ENCODE measurements at places on chromosomes 16 and 17.

GRCh38 chr17:31595666-31596381 lies 204.3 kb downstream of the RAB11FIP4 start:
- DNase-seq, result no peak

- DNase-seq, result no peak
Measured at GRCh38 chr17:65438708-65439294, 122.6 kb downstream of the AXIN2 start.

- peak; percentile 45 for DNase-seq
Measured at GRCh38 chr17:39769974-39770587, 32.3 kb downstream of the GRB7 start.

DNA sequence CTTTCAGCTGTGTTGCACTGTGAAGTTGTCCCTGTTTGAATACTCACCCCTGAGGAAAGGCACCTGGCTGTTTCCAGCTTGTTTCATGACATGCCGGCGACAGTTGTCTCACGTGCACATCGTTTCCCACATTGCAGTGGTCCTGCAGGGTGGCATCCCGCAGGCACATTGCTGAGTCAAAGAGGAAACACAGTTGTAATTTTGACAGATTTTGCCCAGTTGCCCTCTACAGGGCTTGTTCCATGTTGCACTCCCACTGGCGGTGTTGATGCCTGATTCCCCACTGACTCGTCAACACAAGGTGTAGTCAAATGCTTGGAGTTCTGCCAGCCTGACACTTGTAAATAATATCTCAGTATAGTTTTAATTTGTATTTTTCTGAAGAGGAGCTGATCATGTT lies 23.8 kb downstream of the EPN2 start:
- no peak for DNase-seq

DNA sequence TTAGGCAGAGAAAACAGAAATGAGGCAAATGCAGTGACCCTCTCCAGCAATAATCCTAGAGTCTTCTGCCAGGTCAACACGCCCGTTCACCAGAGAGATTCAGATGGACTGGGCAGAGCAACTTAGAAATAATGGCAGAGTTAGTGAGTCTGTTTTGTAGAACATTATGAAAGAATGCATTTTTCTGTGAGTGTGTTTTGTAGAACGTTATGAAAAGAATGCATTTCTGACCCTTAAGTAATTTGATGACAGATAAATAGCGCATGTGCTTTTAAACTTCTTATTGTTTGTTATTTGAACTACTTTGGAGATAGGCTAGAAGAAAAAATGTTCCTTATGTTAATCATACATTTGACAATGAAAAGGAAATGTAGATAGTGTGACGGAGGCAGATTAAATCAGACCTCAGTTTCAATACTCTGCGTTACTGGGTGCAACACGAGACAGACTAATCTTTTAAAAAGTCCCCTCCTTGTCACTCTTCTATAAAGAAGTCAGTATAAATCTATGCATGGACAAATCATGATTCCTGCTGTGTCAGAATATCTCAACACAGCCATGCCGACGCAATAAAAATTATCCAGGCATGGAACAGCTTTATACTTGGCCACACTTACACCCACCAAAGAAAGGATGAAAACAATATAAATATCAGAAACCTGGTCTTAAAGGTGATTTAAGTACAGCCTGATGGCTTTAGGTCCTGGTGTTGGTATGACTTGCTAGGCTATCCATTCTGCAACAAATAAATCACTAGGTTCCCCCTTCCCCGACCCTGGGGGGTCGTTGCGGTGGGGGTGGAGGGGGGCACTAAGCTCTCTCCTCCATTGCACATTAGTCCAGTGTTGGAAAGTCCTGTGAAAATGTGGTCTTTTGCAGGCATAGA lies 47.8 kb downstream of the MARCHF10 start:
- DNase-seq, result no peak

DNA sequence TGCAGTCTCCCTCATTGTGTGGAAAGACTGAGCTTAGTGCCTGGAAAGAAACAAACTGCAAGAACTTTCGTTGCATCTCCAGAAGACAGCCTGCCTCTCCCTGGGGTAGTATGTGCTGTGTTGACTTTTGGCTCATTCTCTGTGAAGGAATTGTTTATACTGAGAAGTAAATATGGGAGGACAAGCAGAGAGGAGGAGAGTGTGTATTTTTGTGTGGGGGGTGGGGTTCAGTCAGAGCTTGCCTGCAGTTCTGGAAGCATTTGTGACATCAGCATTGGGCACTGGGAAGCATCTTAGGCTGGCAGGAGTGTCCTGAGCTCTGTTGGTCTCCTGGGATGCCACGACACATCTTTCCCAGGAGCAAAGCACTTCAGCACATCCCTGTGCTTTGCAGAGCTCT lies 147.9 kb downstream of the HS3ST3B1 start:
- DNase-seq, result no peak

DNA sequence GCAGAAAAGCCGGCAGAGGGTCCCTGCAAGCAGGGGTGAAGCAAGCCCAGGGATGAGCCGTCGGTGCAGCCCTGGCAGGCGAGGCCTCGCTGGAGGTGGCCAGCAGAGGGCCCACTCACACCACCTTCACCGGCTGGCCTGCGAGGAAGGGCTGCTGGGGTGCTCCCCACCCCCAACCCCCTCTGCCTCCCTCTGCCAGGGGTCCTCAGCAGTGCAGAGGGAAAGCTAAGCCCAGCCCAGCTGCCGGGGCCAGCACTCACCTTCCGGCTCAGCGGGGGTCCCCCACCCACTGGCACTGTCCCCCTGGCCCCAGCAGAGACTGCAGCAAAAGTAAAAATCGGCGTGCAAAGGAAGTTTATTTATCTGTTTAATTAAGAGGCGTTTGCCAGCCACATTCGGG lies 113.4 kb downstream of the ENGASE start:
- no peak for DNase-seq

DNA sequence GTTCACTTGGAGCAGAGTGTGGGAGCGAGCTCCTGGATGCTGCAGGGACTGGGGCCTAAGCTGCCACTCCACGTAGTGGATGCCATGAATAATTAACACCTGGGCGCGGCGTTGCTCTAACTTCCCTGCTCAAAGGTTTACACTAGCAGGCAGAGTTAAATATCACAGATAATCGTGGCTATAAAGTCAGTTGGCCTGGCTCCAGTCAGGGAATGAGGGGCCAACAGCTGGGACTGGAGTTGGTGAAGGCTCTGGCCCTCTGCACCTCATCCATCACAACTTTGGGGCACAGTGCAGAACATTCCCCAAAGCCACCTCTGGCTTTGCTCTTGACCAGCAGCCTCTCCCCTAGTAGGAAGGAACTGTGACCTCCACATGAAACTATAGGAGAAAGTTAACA lies 10.9 kb downstream of the HOXB4 start:
- no peak for DNase-seq
